Stimulated activated CD8-positive, alpha-beta memory T cell treated with anti-CD3 and anti-CD28 coated beads, Interleukin-4, amount 100 ng/mL, for 1 hour (primary cell): ENCODE measurements at places on chromosomes 4 and X.

- no peak for DNase-seq
These were observed 554 bp downstream of the CDKL5 start for GRCh38 chrX:18426004-18426320.

- DNase-seq: no peak
These were observed 29.7 kb upstream of the SLC25A4 start for GRCh38 chr4:185113340-185113739.

GRCh38 chr4:81375745-81376144, 96.0 kb downstream of the RASGEF1B start:
- DNase-seq: no peak

DNA sequence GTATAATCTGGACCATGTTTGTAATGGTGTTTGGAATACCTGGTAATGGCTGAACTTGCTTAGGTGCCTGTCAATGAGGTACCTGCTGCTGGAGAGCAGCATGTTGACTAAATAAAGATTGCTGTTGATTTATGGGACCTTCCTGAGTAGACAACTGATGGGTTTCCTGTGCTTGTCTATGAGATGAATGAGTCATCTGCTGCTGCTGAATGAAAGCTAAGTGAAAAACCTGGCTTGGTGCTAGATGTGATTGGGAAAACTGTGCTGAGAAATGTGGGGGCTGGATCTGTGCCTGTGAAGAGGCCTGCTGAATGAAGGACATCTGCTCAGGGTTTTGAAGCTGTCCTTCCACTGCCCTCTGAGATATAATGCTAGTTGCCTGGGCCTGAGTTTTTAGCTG, 69.6 kb downstream of the WNK3 start:
- no peak for DNase-seq

DNA sequence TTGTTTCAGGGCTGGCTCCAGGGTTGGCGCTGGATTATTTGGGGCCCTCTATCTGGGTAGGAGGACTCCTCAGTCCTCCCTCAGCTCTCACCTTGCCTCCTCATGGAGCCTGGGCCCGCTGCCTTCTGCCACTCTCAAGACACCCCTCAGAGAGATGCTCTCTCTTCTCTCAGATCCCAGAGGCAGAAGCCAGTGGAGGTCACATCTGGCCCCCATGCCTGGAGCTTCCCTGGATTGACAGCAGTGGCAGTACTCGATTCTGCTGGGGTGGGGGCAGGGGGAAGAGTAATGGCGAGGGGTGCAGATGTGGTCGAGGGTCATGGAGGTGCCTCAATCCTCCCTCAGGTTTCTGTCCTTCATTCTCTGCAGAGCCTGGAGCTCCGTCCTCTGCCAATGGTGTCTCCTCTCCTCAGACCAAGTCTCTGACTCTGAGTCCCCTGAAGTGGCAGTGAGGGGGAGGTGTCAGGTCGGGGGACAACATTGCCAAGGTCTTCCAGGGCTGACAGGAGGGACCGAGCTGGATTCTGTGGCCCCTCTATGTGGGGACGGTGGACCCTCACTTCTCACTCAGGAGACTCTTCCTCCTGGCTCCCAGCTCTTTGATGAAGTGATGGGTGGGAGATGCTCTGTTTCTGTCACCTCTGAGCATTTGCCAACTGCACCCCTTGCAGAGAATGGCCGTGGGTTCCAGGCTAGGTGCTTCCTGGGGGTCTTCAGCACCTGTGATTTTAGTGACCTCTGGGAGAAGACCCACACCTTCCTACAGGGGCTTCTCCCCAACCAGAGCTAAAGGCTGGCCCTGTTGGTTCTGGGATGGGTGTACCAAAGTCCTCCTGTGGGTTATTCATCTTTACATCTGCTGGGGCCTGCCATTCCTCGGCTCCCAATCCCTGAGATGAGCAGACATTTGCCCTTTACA, 10.9 kb upstream of the HSFX1 start:
- DNase-seq: no peak

GRCh38 chr4:169079942-169080827, 70.1 kb upstream of the CBR4 start:
- DNase-seq: no peak

- no peak for DNase-seq
These were observed 905.9 kb downstream of the CENPC start for GRCh38 chr4:66639361-66639760.

DNA sequence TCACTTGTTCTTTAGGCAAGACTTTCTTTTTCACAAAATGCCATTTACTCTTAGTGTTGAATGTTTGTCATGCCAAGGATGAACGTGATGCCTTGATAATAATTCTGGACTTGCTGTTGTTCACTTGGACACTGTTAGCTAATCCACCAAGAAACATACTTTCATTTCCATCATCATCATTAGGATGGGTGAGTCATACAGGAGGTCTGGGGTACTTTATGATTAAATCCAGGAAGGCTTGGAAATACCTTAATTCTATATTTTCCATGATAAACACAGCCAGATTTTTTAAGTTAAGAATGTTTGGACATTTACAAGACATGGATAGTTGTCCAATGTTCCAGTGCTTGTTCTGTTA, 260.7 kb upstream of the GIMD1 start:
- no peak for DNase-seq

DNA sequence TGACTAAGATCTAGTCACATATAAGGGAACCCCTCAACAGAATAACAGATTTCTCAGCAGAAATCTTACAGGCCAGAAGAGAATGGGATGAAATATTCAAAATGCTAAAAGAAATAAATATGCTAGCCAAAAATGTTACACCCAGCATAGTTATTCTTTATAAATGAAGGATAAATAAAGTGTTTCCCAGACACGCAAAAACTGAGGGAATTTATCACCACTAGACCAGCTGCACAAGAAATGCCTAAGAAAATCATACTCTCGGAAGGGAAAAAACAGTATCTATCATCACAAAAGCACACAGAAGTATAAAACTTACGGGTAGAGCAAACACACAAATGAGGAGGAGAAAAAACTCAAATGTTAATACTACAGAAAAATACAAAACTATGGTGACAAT, 162.1 kb downstream of the HHIP start:
- no peak for DNase-seq

DNA sequence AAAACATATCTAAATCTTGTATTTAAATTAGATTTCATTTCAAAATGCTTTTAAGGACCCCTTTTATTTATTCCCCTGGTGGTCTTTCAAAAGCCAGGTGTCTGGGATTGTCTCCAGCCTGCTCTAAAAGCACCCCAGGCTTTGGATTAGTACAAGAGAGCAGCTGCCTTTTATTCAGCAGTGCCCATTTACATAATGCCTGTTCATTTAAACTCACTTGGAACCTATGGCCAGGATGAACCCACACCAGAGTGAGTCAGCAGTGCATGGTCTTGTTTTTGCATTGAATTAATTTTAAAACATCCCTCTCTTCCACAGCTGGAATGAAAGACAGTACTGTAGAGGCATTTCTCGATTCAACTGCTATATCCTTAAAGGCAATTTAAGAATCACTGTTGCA, 64.1 kb upstream of the TENM3 start:
- DNase-seq: no peak

GRCh38 chrX:95884186-95884585, 800.5 kb upstream of the DIAPH2 start:
- DNase-seq: no peak

DNA sequence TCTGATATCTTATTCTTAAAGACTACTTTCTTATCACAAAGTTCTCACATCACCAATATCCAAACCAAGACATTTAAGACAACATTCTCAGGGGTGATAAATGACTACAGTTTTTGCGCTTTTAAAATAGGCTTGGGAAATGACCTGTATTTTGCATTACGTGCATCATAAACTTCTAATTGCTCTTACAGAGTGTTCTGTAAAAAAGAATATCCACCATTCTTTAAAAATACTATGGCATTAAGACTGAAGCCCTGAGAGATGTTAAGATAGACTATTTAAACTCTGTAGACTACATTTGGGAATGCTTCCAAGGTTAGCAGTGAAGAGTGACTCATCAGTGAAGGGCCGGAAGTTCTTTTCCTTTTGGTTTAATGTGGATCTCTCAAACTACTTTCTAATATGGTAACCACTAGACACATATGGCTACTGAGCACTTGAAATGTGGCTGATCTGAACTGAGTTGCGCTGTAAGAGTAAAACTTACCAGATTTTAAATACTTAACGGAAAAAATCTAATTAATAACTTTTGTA, 518.8 kb upstream of the FTHL17 start:
- DNase-seq: no peak

DNA sequence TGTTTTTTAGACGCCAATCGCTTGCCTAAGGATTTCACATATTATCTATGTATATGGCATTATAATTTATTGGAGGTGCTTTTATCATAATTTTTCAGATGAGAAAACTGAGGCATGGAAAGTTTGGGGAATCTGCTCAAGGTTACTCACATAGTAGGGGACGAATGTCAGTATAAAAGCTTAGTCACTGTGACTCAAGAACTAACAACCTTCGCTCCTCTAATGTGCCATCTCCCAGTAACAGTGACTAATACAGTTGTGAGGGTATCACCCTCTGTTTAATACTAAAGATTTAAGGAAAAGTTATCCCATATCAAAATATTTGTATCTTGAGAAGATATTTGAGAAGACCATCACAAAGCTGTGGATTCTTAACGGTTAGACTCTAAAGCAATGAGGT, 353.1 kb upstream of the SPOCK3 start:
- no peak for DNase-seq

DNA sequence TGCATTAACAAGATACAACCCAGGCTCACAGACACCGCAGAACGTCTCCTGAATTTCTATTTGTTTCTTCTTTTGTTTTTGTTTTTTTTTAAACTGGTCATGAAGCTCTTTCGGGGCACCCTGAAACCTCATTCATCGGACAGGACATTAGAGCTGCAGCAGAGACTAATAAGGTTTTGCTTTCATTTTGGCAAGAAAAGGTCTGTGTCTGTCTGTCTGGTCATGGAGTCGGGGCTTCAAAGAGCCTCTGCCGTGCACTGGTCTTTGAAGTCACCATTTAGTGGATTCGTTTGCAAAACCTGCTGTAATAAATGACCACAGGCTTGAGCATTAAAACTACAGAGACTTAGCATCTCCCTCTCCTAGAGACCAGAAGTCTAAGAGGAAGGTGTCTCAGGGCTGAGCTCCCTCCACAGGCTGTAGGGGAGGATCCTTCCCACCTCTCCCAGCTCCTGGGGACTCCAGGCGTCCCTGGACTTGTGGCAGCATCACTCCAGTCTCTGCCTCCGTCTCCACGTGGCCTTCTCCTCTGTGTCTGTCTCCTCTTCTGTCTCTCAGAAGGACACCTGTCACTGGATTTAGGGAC, 247.5 kb downstream of the CRLF2 start:
- no peak for DNase-seq

DNA sequence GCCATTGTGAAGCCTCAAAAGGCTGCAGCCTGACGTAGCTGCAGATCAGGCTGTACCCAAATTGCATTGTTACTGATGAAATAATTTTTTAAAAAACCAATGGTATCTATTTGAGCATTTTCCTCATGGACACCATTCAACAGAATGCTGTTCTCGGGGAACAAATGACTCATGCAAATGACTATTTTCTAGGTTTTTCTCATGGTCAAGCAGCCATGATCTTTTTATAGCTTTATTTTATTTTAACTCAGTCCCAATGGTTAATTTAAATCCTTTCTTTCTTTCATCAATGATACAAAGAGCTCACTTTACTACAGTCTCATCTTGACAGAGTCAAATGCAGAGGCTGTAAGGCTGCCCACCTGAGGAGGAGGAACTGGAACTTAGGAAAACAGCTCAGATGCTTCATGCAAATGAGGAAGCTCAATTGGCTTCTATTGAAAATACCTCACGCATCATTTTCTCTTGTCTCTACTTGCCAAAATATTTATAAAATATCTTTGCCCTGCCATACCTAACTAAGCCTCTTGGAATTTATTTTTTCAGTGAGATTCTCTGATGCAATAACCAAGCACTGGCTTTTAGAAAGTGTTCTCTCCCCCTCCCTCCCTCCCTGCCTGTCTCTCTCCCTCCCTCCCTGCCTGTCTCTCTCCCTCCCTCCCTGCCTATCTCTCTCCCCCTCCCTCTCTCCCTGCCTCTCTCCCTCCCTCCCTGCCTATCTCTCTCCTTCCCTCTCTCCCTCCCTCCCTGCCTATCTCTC, 81.0 kb downstream of the SORBS2 start:
- DNase-seq: no peak

GRCh38 chr4:169236873-169237626, 33.7 kb downstream of the SH3RF1 start:
- DNase-seq: no peak

- no peak for DNase-seq
These were observed 26.5 kb downstream of the RPS6KA3 start for GRCh38 chrX:20240201-20240600.

DNA sequence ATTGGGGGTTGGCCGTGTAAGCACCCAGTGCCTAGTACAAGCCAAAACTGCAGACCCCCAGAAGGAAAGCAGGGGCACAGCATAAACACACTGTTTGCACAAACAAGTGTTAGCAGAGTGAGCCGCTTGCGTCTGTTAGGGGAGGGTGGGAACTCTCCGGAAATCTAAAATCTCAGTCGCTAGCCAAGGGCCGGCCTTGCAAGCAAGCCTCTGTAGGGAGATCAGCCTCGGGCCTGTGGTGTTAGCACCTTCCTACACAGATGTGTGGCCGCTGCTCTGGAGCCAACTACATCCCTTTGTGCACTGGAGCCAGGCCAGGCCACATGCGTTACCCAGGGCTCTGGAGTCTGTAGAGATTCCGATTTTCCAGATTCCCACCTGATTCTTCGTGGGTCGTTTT, 67.1 kb downstream of the GPR143 start:
- no peak for DNase-seq

- no peak for DNase-seq
These were observed 10.9 kb downstream of the MCTS1 start for GRCh38 chrX:120614816-120615215.

DNA sequence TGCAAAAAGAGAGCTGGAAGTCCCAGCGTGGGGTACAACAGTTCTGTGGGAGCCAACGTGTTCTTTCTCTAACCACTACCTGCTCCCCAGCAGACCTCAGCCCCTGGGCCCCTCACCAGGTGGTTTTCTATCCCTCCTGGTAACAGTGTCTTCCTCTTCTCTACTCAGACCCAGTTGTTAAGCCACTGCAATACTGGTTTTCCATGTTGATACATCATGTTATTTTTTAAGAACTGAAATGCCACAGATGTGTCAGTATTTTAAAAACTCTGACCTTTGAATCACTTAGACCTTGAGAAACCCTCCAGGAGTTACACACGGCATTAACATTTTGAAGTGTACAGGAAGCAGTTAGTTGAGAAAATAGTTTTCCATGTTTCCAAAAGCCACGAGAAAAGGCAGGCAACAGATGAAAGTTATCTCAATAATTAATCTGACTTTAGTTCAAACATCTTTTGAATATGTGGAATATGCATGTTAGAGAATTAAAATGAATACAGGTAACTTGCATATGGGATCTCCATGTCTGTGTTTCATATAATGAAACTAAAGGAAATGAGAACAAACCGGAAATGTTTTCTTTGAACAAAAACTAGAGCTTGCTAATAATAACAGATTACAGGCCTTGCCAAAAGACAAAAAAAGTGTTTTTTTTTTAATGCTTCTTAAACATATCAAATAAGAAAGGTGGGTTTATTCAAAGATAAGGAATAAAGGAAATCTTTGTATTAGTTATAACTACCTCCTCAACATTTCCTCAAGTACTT, 108.8 kb downstream of the ZNF827 start:
- no peak for DNase-seq
